Ecto neural progenitor cell (in vitro differentiated cells): ENCODE measurements at places on chromosomes 5 and 9.

DNA sequence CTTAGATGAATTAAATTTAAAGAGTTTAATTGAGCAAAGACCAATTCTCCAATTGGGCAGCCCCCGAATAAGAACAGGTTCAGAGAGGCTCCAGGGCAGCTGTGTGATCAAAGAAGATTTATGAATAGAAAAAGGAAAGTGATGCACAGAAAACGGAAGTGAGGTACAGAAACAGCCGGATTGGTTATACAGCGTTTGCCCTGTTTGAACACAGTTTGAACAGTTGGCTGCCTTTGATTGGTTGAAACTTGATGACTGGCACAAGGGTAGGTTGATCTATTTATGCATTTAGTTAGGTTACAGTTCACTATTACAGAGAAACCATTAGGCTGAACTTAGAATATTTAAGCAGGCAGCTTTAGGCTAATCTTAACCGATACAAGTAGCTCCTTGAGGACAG lies 29.5 kb downstream of the NIM1K start:
- DNase-seq, result no peak

GRCh38 chr9:107862323-107862722 lies 372.8 kb upstream of the KLF4 start:
- no peak for DNase-seq

GRCh38 chr5:15650266-15650665 lies 150.3 kb downstream of the FBXL7 start:
- DNase-seq, result no peak

DNA sequence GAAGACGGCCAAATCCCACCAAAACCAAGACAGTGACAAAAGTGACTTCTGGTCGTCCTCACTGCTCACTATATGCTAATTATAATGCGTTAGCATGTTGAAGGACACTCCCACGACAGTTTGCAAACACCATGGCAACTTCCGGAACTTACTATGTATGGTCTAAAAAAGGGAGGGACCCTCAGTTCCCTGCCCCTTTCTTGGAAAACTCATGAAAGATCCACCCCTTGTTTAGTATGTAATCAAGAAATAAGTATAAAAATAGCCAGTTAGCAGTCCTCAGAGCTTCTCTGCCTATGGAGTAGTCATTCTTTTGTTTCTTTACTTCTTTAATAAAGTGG lies 9.5 kb downstream of the FCN2 start:
- no peak for DNase-seq

- peak; percentile 88 for DNase-seq
These were observed 110.0 kb upstream of the LPCAT1 start for GRCh38 chr5:1633605-1634336.

DNA sequence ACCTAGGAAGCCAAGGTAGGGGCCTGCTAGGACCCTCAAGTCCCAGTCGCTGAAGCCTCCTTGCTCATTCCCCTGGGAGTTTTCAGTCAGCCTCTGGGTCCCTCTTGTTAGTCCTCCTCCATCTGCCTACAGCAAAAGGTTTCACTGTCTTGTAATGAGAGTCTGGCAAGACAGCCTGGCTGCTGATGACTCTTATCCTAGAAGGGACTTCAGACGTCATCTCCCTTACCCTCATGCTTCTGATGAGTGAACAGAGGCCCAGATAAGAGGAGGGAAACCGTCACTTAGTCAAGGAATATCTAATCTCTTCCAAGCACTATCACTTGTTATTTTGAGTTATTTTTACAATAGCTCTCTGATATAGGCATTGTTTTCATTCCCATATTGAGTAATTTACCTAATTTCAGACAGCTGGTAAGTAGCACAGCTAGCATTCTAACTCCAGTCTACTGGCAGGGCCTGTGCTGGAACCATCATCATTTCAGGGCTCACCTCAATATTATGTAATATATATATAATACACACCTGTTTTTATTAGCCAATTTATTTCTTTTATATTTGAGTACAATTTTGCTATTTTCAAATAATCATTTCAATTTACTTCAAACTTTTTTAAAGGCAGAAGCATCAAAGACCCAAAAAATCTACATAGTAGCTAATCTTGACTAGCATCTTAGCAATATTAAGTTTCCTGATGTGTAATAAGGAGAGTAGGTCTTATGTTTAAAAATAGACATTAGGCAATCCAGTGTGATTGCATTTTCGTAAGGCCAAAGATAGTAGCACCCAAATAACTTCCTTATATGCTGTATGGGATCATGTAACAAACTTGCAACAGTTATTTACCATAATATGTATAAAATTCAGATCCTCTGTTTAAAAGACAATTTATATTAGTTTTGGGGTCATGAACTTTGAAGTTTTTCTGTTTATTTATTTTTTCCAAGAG lies 7.9 kb downstream of the CMYA5 start:
- DNase-seq, result no peak

GRCh38 chr5:2190549-2190948 lies 307.8 kb upstream of the IRX4 start:
- peak; percentile 20 for DNase-seq

DNA sequence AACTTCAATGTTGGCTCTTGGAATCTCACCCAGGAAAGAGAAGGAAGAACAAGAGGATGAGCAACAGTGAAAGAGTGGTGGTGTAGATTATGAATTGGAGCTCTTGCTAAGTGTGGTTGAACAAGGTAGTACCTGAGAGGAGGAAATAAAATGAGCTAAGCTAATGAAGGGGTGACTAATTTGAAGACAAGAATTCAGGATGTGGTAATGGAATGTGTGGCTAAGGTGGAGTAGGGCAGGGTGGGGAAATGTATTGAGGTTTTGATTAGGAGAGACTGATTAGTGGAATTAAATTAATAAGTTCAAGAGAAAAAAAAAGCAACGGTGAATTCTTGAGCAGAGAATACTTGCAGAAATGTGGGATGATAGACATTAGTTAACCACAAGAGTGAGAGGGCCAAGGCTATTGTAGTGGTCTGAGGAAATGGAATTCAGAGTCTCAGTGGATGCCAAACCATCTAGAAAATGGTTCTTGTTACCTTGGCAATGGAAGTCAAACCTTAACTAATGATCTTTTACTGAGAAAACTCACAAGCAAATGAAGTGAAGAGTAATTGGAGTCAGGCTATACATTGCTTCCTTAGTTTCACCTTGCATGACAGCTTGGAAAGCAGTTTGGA lies 648.3 kb upstream of the ZNF608 start:
- DNase-seq, result no peak

DNA sequence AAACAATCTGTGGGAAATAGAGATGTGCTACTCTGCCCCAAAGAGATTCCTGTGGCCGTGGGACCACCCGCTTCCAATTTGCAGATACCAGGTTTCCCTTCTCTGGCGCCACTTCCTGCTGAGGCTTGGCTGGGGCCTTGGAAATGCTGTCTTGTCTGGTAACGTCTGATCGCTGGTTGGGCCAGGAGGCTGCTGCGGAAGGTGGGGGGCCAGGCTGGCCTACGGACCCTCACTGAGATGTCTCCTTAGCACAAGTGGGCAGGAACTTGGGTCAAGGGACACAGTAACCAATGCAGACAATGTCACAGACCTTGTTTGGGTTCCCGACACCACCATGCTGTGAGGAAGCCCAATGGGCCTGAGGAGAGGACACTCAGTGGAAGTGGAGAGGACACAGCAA lies 31.7 kb upstream of the IRX4 start:
- DNase-seq, result no peak
